ENCODE measurements at places on chromosomes 4 and X. TPM values are rescaled to one million over a fixed set of nuclear protein-coding genes. Genes with fewer than 3 reads are reported as not detected.

DNA sequence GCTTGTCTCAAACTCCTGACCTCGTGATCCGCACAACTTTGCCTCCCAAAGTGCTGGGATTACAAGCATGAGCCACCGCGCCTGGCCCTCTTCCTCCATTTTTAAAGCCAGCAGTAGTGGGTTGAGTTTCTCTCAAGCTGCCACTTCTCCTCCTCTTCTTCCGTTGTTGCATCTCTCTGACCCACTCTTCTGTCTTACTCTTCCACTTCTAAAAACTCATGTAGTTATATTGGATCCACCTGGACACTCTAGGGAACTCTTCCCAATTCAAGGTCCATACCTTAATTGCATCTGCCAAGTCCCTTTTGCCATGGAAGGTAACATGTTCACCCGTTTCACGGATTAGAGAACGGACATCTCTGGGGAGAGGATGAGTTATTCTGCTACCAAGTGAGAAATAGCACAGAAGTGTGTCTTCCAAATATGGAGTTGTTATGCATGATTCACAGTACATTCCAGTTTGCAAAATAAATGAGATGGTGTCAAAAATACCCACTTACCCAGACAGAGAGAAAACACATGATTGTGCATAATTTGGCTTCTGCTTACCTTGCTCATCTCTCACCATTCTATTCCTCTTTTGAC, 51.8 kb downstream of the GBA3 start:
- DNase-seq: no peak
- H3K4me3 ChIP-seq: no peak overlapping the region
- no peaks in the 10 kb centered on the region for H3K27me3 ChIP-seq

DNA sequence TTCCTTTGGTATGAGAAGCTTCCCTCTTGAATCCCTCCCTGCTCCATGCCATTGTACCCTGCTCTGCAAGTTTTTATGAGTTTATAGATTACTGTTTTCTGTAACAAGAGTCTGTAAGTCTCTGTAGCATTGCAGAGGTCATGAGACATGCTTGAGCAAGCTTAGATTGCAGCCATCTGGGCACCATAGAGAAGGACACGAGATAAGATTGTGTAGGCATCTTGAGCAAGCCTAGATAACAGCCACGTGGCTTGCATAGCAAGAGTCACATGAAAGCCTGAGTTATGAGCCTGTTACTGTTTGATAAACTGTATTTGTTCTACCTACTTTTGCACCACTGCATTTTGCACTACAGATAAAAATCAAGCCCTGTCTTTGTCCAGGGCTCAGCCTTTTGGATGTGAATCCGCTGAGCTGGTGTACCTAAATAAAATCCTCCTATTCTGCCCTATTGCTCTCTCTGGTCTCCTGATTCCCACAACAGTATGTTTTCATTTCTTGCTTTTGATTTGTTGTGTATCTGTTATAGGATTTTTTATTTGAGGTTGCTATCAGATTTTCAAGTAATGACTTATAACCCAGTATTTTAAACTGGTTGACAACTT, 127.4 kb upstream of the ANKRD50 start:
- H3K27ac ChIP-seq: no peak overlapping the region
- no peaks in the 10 kb centered on the region for H3K4me1 ChIP-seq
- H3K27me3 ChIP-seq: no peaks in the 10 kb centered on the region
- no peak overlapping the region for H3K4me3 ChIP-seq
- no peak for DNase-seq

DNA sequence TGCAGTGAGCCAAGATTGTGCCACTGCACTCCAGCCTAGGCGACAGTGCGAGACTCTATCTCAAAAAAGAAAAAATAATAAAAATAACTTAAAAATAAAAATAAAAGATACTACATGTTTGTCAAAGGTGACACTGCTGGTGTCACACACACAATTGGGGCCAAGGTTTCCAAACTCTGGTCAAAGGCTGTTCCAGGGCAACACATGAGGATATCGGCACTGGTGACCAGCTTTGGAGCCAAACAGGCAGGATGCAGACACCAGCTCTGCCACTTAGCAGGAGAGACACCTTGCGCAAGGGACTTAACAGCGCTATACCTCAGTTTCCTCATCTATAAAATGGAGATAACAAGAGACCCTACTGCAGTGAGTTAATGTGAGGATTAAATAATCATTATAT, 52.3 kb downstream of the CD99L2 start:
- no peak overlapping the region for H3K27ac ChIP-seq
- H3K27me3 ChIP-seq: no peaks in the 10 kb centered on the region
- H3K36me3 ChIP-seq: no peaks in the 10 kb centered on the region
- no peaks in the 10 kb centered on the region for H3K4me1 ChIP-seq
- no peak for DNase-seq

DNA sequence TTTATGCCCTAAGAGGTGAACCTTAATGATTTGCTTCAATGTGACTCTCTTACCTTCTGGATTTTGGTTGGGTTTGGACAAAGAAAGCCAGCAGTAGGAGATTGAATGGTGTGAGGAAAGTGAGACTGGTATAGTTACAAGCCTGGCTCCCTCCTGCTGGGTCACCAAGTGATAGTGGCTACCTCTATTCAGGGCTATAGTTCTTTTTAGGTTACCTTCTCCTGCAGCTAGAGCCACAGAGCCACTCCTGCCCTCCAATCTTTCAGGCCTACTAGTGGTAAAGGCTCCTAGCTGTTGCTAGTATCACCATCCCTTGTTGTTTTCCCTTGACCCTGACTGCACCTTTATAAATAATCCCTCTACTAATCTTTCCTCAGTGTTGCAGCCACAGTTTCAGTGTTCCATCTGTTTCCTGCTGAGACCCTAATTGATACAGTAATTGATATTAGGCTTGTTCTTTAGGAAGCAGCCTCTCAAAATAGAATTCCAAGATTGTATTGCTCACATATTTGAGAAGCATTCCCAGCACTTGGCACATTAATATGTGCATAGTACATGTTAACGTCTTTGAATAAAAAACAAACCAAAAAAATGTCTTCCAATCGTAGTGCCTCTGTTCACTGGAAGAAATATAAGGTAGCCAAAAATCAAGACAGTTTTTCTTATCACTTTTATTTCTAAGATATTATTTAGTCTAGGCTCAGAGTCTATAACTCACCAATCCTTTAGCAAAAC, 82.3 kb downstream of the SRPX start:
- no peak overlapping the region for H3K27ac ChIP-seq
- no peaks in the 10 kb centered on the region for H3K27me3 ChIP-seq
- no peaks in the 10 kb centered on the region for H3K36me3 ChIP-seq
- DNase-seq: no peak
- H3K4me1 ChIP-seq: no peaks in the 10 kb centered on the region

- H3K27ac ChIP-seq: no peak overlapping the region
- no peaks in the 10 kb centered on the region for H3K4me1 ChIP-seq
- no peak overlapping the region for H3K4me3 ChIP-seq
- DNase-seq: no peak
Measured at GRCh38 chr4:146165840-146166239, 9.7 kb upstream of the LSM6 start.

The CXCR3 gene
- total RNA-seq: 6.9 TPM

The UTP14A gene
- total RNA-seq: 23.0 TPM

The SUPT20HL1 gene
- total RNA-seq: not detected

The CLDN22 gene
- total RNA-seq: not detected

GRCh38 chrX:19839770-19840254, 47.6 kb downstream of the SH3KBP1 start:
- H3K4me3 ChIP-seq: peak overlapping the region; percentile 0
- DNase-seq: peak; percentile 27
- H3K27me3 ChIP-seq: no peaks in the 10 kb centered on the region

The TMSB4X gene
- total RNA-seq: 2,550 TPM

- no peaks in the 10 kb centered on the region for H3K27me3 ChIP-seq
Measured at GRCh38 chr4:82984459-82984858, 26.2 kb downstream of the LIN54 start.

The ZNF185 gene
- 1.7 TPM for total RNA-seq

The IQCM gene
- not detected for total RNA-seq

DNA sequence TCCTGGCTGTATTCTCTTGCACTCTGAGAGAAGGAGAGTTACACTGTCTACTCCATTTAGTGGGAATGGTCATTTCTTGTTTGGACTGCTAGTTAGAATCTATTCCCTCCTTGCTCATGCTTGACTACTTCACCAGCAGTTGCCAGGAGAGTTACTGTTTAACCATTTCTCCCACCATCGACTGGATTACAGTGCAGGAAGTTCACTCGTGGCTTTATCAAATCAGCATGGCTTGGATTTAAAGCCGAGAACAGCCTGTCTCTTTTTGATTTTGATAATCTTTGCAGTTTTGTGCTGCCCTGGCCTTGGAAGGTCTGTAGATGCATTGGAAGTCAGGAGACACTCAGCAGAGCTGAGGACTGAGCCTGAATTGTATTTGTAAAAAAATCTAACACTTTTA, 3.2 kb downstream of the GBA3 start:
- no peak overlapping the region for H3K27ac ChIP-seq
- no peak for DNase-seq
- no peaks in the 10 kb centered on the region for H3K27me3 ChIP-seq
- no peaks in the 10 kb centered on the region for H3K36me3 ChIP-seq
- no peaks in the 10 kb centered on the region for H3K4me1 ChIP-seq

The PPM1K gene
- total RNA-seq: 146 TPM

The SYP gene
- 1.2 TPM for total RNA-seq

DNA sequence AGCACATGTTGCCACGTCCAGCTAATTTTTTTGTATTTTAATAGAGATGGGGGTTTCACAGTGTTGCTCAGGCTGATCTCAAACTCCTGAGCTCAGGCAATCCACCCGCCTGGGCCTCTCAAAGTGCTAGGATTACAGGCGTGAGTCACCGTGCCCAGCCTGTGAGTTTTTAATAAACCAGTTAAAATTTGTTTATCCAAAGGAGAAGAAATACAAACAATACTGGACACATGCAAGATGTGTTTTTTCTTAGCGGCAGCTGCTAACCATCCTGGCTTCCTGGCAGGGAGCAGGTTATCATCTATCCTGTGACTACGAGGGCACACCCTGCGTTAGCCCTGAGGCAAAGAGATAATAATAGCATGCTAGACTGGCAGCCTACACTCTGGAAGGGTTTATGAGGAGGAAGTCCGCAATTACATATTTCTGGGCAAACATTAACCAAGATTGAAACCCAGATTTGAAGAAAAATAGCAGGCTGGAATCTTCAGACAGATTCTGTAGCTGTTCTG, 191.4 kb downstream of the SPRY1 start:
- no peaks in the 10 kb centered on the region for H3K27me3 ChIP-seq
- H3K27ac ChIP-seq: no peak overlapping the region
- peaks cover 9% of the 10 kb centered on the region for H3K4me1 ChIP-seq
- H3K36me3 ChIP-seq: no peaks in the 10 kb centered on the region
- no peak overlapping the region for H3K4me3 ChIP-seq
- no peak for DNase-seq

DNA sequence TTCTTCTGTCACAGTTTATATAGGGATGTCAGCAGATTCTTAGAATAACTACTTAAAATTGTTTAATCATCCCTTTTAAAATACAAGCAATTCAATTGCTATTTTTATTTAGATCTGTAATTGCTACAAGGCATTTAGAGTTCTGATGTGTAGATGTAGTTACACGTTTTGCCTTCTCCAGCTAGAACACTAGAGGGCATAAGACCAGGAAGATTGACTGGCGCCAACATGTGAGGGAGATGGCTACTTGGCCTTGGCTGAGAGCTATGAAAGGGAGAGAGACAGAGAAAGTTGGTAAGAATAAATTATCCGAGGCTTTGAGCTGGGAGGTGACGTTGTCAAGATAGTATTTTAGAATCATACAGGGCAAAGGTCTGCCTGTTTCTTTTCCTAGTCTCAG, 563.7 kb upstream of the PRKX start:
- H3K27me3 ChIP-seq: no peaks in the 10 kb centered on the region
- DNase-seq: no peak
- H3K36me3 ChIP-seq: no peaks in the 10 kb centered on the region
- H3K27ac ChIP-seq: no peak overlapping the region
- H3K4me3 ChIP-seq: no peak overlapping the region
- H3K4me1 ChIP-seq: no peaks in the 10 kb centered on the region

DNA sequence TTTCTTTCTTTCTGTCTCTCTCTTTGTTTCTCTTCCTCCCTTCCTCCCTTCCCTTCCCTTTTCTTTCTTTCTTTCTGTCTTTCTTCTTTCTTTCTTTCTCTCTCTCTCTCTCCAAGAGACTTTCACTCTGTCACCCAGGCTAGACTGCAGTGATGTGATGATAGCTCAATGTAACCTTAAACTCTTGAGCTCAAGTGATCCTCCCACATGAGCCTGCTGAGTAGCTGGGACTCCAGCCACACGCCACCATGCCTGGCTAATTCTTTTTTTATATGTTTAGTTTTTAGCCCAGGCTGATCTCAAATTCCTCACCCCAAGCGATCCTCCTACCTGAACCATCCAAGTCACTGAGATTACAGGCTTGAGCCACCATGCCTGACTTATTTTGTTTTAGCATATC, 64.3 kb upstream of the EMCN start:
- DNase-seq: no peak
- H3K4me1 ChIP-seq: no peaks in the 10 kb centered on the region
- H3K4me3 ChIP-seq: no peak overlapping the region
- no peaks in the 10 kb centered on the region for H3K27me3 ChIP-seq
- H3K36me3 ChIP-seq: no peaks in the 10 kb centered on the region

DNA sequence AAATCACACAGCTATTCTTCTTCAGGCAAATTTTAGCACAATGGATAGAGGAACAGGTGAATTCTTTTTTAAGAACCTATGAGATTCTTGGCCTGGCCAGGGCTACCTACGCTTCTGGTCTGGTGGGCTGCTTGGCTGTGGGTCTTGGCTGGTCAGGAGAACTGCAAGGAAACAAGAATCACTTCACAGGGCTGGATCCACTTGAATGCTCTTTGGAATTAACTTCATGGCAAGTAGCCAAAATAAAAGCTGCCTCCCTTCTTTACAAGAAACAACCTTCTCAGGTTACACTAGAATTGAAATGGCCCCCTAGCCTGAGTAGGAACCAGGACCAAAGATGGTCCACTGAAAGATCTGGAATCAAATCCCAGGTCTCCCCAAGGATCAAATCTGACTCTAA, 519.1 kb downstream of the IQCM start:
- no peak overlapping the region for H3K27ac ChIP-seq
- H3K36me3 ChIP-seq: no peaks in the 10 kb centered on the region
- no peaks in the 10 kb centered on the region for H3K27me3 ChIP-seq
- H3K4me3 ChIP-seq: no peak overlapping the region
- no peak for DNase-seq
- no peaks in the 10 kb centered on the region for H3K4me1 ChIP-seq

- peaks cover 22% of the 10 kb centered on the region for H3K4me1 ChIP-seq
- DNase-seq: peak; percentile 76
- peak overlapping the region; percentile 15 for H3K4me3 ChIP-seq
- no peaks in the 10 kb centered on the region for H3K27me3 ChIP-seq
- no peaks in the 10 kb centered on the region for H3K36me3 ChIP-seq
Measured at GRCh38 chr4:36255577-36255976, 11.3 kb upstream of the ARAP2 start.

The FAM120C gene
- total RNA-seq: 23.3 TPM

- H3K36me3 ChIP-seq: no peaks in the 10 kb centered on the region
- no peak overlapping the region for H3K4me3 ChIP-seq
- no peaks in the 10 kb centered on the region for H3K4me1 ChIP-seq
- H3K27ac ChIP-seq: no peak overlapping the region
- DNase-seq: no peak
- H3K27me3 ChIP-seq: no peaks in the 10 kb centered on the region
Measured at GRCh38 chr4:71300964-71301363, 37.9 kb upstream of the SLC4A4 start.

- H3K36me3 ChIP-seq: no peaks in the 10 kb centered on the region
- DNase-seq: no peak
- no peak overlapping the region for H3K27ac ChIP-seq
Measured at GRCh38 chr4:75878246-75878756, 24.0 kb downstream of the PPEF2 start.

All from B cell (primary cell).